ENCODE measurements at places on chromosomes 1 and 21.

- no peak for DNase-seq
Observed at GRCh38 chr1:205442051-205442725, 13.7 kb downstream of the BLACAT1 start.

GRCh38 chr1:25695771-25696311, 79.2 kb downstream of the MAN1C1 start:
- DNase-seq = peak; percentile 91

GRCh38 chr1:19009882-19010321, 53.4 kb upstream of the IFFO2 start:
- peak; percentile 59 for DNase-seq

GRCh38 chr21:26795866-26796329, 49.3 kb downstream of the ADAMTS1 start:
- DNase-seq = peak; percentile 100

DNA sequence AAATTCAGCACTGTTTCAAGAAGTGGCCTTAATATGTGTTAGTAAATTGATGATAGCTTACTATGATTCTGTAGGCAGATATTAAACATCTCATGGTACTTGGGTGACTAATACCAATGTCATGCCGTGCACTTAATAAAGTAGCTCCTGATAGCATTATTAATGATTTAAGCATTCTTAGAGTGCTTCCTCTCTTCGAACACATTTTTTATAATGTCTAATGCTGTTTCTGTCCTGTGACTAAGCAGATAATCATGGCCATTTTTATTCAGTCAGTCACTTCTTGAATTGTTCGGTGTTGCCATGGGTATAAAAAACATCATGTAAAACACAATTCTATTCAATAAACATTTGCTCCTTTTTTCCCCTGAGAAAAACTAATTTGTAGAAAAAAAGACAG, 804.6 kb upstream of the ADGRL4 start:
- DNase-seq = peak; percentile 15
